ENCODE measurements at places on chromosomes 3 and 15.

- DNase-seq: no peak
Observed at GRCh38 chr3:172707967-172708366, 2.9 kb downstream of the NCEH1 start.

GRCh38 chr15:68795298-68795848 is 25.3 kb downstream of the ANP32A start:
- peak; percentile 72 for DNase-seq

DNA sequence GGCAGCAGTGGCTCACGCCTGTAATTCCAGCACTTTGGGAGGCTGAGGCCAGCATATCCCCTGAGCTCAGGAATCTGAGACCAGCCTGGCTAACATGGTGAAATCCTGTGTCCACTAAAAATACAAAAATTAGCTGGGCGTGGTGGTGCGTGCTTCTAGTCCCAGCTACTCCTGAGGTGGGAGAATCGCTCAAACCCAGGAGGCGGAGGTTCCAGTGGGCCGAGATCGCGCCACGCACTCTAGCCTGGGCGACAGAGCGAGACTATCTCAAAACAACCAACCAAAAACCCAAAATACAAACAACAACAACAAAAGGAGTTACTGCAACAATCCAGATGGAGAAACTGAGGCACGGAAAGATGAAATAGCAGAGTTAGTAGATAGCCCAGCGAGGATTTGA is 35.4 kb downstream of the SAXO2 start:
- no peak for DNase-seq

DNA sequence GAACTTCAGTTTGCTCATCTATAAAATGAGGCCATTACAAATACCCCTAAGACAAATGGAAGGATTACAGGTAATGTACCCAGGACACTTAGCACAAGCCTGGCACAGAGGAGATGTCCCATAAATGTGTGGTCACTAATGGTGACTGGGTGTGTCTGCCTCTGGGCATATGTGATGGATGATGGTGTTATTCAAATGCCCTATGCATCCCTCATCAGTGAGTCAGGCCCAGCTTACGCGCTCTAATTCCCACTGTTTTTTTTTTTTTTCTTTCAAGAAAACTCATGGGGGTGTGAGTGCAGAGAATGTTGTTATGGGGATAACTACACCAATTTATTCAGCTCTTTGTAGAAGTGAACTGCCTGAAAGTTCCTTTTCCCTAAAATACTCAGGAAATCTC is 23.6 kb upstream of the KIF23 start:
- DNase-seq: peak; percentile 10

- no peak for DNase-seq
Observed at GRCh38 chr3:48938156-48938555, 19.5 kb downstream of the ARIH2 start.

GRCh38 chr15:90930861-90931574 is 1.3 kb downstream of the HDDC3 start:
- no peak for DNase-seq

DNA sequence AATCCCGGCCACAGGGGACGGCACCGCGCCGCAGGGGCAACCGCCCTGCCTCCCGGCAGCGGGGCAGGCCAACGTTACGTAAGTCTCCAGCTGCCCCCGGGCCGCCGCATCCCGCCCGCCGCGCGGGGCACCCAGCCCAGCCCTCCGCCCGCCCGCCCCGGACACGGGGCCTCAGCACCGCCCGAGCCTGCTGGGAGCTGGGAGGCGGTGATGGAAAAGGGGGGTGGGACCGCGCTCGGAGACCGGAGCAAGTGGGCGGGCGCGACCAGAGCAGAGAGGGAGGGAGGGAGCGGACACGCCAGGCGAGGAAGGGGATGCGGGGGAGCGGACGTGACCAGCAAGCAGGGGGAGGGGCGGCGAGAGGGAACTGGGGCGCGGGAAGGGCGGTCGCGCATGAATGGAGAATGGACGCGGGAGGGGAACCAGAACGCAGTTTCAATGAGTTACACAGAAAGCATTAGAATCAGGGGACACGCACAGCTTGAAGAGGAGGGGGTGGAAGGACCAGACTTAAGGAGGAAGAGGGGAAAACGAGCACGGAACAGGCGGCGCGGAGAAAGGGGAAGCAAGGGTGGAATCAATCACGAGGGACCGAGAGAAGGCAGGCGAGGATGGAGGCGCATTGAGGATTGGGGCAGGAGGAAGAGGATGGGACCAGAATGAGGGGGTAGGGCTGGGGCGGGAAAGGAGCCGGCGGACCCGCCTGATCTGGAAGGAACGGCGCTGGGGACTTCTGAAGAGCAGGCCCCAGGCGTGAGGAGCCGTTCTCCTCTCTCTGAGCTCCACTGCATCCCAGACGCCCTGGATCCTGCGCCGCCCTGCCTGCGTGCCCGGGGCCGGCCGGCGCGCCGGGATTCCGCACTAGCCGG is 559 bp downstream of the PKM start:
- DNase-seq: peak; percentile 93

DNA sequence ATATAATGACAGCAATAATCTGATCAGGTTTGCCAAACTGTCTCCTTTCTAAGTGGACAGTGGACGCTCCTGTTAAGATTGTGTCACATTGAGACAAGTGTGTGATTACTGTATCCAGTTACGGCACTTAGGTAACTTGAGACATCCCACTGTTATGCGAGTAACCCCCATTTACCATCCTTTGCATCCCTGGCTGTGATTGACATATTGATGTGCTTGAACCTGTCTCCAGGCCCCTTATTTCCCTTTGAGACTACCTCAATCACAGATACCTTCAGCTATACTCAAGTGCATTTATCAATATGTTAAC is 785.2 kb downstream of the NR2F2 start:
- DNase-seq: no peak

DNA sequence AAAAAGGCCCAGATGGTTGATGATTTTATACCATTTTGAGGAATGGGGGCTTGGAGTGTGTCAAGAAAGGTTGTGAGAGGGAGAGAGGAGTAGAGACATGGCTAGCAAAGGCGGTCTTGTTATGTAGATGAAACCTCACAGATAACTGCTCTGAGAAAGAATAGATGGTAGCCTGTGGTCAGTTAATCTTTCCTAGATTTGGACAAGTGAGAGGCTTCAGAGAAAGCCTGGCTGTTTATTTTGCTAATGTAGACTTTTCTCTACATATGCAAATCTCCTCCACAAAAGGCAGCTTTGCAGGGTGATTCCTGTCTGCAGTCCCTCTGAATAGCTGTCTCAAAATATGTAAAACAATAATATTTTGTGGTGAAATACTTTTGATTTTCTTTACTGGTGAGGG is 177.3 kb downstream of the OTOL1 start:
- DNase-seq: no peak

- no peak for DNase-seq
Observed at GRCh38 chr3:164360738-164361406, 717.4 kb downstream of the SI start.

- DNase-seq: no peak
Observed at GRCh38 chr3:24550588-24550987, 55.9 kb upstream of the THRB start.

- DNase-seq: no peak
Observed at GRCh38 chr3:73950865-73951558, 326.3 kb upstream of the PDZRN3 start.

GRCh38 chr3:61615643-61616042 is 54.3 kb downstream of the PTPRG start:
- DNase-seq: no peak

DNA sequence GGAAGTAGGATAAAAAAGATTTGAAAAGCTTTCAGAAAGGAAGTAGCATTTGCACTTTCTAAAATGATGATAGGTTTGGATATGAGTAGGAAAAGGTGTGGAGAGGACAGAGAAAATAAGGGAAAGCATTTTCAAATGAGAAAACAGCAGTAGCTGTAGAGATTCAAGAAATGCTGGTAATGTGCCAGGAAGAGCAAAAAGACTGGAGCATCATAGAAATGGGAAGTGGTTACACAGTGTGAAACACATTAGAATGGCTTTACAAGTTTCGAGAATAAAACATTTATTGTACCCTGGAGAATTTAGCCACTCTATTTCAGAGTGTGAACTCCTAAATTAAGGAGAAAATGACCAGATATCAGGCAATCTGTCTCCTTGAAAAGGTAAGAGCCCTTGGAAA is 108.3 kb upstream of the CHL1 start:
- no peak for DNase-seq

DNA sequence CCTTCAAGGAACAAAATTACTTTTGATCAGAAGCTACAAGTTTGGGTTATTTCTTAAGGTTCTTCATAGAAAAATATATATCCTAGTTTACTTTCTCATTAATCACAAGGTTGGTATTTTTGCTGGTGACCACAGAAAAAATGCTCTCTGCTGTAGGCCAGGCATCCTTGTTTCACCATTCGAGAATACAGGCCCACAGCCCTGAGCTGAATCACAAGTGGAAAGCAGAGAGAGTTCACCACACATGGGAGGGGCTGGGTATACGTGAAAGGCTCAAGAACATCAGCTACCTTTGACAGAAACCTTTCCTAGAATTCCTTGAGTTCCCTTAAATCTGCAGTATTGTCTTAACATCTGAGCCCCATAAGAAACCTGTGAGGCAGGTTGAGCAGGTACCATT is 23.2 kb downstream of the CPEB1 start:
- DNase-seq: no peak

- no peak for DNase-seq
Observed at GRCh38 chr3:8282541-8283165, 219.0 kb upstream of the LMCD1 start.

GRCh38 chr3:153429821-153430220 is 267.8 kb downstream of the RAP2B start:
- no peak for DNase-seq

GRCh38 chr3:194858382-194858781 is 172.7 kb downstream of the FAM43A start:
- DNase-seq: no peak

DNA sequence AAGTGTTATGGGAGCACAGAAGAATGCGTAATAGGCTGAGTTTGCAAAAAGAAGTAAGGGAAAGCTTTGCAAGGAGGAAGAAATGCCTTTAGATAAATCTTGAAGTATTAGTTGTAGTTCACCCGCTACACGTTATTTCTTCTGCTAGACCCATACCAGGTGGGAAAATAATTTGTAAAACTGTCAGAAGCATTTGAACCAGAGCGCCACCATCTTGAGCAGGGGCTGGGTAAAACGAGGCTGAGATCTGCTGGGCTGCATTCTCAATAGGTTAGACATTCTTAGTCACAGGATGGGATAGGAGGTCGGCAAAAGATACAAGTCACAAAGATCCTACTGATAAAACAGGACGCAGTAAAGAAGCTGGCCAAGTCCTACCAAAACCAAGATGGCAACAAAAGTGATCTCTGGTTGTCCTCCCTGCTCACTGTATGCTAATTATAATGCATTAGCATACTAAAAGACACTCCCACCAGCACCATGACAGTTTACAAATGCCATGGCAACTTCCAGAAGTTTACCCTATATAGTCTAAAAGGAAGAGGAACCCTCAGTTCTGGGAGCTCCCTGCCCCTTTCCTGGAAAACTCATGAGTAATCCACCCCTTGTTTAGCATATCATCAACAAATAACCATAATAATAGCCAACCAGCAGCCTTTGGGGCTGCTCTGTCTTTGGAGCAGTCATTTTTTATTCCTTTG is 50.0 kb upstream of the ZNF280D start:
- no peak for DNase-seq

DNA sequence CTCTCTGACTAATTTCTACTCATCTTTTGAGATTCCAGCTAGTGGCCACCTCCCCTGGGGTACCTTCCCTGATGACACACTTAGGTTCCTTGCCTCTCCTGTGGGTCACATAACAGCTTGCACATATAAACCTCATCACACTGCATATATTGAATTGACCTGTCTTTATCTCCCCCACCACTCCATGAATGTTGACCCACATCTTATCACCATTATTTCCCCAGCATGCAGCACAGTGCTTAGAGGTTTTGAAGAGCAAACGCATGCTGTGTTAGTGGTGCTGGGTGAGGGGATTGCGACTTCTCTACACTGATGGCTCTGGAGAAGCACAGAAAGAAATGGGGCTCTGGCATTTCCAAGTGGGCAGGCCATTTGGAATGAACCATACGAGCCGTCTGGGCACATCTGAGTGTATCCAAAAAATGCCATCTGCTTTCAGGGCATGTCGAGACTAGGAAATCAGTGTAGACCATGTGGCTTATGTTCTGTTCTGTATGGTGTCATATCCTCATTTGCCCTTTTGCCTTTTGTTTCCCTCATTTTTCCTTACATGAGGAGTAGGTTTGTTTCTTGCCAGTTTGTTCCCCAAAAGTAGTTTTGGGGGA is 333.2 kb upstream of the TRIM42 start:
- DNase-seq: no peak

DNA sequence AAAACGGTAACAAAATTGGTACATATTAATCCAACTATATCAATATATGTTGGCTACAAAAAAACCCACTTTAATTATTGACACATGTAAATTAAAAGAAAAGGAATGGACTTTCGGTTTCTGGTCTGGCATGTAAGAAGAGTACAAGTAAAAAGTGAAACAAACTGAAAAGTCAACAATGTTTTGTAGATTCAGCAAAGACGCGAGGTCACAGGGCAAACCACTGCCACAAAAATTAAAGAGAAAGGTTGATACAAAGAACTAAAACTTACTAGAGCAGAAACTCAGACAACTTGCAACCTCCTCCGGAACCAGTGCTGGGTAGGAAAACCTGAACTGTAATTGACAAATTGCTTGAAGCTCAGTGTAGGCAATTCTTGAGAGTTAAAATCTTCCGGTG is 110.6 kb upstream of the ARPP21 start:
- DNase-seq: no peak

- DNase-seq: no peak
Observed at GRCh38 chr3:5430701-5431100, 243.2 kb downstream of the EDEM1 start.

GRCh38 chr15:22974745-22975144 is 5.4 kb downstream of the CYFIP1 start:
- DNase-seq: no peak

GRCh38 chr3:120181632-120182031 is 87.4 kb upstream of the GSK3B start:
- DNase-seq: no peak

- DNase-seq: no peak
Observed at GRCh38 chr15:67165254-67166253, 88.9 kb downstream of the AAGAB start.

GRCh38 chr3:171267104-171267503 is 193.1 kb downstream of the TNIK start:
- no peak for DNase-seq

DNA sequence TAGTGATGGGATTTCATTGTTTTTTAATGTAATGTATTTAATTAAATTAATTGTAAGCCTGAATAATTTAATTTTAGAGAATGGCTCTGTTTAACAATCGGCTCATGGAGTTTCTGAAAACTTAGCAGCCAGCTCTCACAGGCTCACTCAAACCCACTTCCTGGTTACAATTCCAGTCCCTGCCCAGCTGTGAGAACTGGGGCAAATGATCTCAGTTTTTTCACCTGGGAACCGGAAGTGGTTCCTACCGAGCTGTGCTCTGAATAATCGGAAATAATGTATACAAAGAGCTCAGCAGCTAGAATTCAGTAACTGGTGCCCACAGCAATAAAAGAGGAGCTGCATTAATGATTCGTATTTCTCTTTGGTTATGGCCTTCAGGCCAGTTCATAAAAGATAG is 244.3 kb upstream of the MCTP2 start:
- no peak for DNase-seq

- no peak for DNase-seq
Observed at GRCh38 chr3:151383956-151384355, 597 bp downstream of the P2RY12 start.

GRCh38 chr3:17431484-17432045 is 310.9 kb downstream of the TBC1D5 start:
- no peak for DNase-seq
